ENCODE measurements at places on chromosomes 16 and 17. TPM values are rescaled to one million over a fixed set of nuclear protein-coding genes. Genes with fewer than 3 reads are reported as not detected.

DNA sequence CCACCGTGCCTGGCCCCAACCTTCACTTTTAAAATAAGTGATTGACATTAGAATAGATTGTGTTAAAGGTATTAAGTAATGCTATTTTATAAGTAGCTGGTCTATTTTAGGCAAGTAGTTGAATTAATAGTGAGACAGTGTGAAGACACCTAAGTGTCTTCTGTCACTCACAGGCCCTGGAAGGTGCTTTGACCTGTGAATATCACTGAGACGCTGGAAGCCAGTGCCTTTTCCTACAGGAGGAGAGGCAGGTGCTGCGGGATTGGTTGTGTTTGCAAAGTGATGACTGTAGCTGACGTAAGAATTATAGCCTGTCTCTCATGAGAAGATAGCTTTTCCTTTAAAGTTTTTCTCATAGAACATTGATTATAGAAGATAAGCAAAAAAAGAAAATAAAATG, 45.0 kb downstream of the RAB11FIP3 start:
- no peak for DNase-seq

DNA sequence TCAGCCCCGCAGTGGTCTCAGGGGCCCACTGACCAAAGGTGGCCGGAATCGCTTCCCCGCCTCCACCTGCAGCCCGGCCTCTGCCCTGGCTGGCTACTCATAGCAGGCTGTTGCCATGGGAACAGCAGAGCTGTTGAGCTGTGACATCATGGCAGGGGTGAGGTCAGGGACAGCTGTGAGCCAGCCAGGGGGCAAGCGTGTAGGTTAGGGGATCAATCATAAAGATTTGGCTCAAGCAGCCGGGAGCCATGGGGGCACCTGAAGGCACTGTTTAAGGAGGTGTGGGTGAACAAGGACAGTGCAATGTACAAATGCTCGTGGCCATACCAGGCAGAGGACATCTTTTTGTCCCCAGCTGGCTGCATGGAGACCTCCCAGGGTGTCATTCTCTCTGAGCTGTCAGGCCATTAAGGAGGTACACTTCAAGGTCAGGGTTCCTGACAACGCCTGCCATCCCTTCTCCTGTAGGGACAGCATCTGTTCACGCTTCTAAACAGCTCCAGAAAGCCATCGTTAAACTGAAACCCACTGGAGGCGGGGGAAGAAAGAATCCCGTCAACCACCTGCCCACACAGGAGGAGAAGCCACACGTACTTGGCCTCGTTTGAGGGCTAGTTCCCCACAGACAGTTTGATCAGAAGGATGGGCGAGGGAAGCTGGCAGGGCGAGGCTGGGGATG, at the start of gene CEP295NL:
TSS of gene CEP295NL (minus strand) at position 101 of the 679 bp plus-strand sequence. CDS start 1,373 bp downstream, outside the sequence.
- DNase-seq = no peak

DNA sequence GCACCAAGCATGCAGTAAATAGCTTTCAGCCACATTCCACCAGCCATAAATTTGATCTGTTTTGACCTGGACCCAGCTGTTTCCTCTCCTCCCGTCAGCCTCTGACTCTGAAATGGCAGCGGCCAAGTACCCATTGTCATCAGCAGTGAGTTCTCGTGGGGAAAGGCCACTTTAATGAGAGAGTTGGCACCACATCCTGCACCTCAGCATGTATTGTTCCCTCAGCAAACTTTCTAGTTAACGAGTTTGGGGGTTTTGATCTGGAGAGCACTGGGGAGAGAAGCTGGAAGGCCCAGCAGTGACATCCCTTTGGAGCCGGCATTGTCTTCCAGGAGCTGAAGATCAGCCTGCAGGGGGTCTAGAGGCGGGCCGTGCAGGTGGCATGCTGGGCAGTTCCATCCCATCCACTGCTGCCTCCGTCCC, 84.9 kb downstream of the RPA1 start:
- DNase-seq = no peak

- no peak for DNase-seq
Measured at GRCh38 chr16:1579214-1579613, 32.7 kb downstream of the IFT140 start.

SULT1A2 gene
- total RNA-seq = not detected

DNA sequence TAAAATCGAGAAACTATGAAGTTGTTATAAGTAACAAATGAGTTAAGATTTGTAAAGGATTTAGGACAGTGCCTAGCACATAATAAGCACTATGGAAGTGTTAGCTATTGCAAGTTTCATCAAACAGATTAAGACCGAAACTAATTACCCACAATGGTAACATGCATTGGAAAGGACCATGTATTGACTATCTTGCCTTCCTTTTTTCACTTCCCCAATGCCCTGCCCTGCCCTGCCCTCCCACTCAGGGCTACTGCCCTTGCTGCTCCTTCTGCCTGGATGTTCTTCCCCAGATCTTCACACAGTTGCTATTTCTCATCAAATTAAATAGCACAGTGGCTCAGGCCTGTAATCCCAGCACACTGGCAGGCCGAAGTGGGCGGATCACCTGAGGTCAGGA, 202.1 kb upstream of the PSMD7 start:
- no peak for DNase-seq

CCL16 gene
- not detected for total RNA-seq

TNRC6C gene
- total RNA-seq = 2.2 TPM

DNA sequence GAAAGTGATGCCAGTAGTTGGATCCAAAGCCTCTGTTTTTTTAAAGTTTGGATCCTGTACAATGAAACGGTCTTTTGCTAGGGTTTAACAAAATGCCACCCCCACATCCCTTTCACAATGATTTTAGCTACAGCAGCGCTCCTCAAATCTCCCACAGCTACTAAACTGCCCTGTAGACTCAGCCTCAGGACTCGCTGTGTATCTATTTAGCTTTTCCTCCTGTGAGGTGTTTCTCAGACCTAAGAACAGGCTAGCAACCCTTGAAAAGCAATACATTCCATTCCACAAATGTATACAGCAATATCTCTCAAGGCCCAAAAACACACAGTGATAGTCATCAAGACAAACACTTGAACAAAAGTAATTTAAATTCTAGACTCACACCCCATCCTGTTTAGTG, 206.4 kb downstream of the ZFHX3 start:
- DNase-seq = no peak
